ENCODE measurements at places on chromosomes 11 and 22. TPM values are rescaled to one million over a fixed set of nuclear protein-coding genes. Genes with fewer than 3 reads are reported as not detected.

OR8D1 gene
- total RNA-seq, result not detected

NUP98 gene
- total RNA-seq, result 81.0 TPM

TEAD1 gene
- total RNA-seq, result 63.4 TPM

SLC22A25 gene
- total RNA-seq, result not detected

BEST1 gene
- total RNA-seq, result 0.51 TPM

APOL5 gene
- not detected for total RNA-seq

FTH1 gene
- total RNA-seq, result 1,080 TPM

PLEKHA7 gene
- 12.7 TPM for total RNA-seq

OR4C45 gene
- total RNA-seq, result not detected

ADAMTS15 gene
- 43.0 TPM for total RNA-seq

TIGD3 gene
- total RNA-seq, result 0.25 TPM

CABP4 gene
- total RNA-seq, result not detected

SEPTIN5 gene
- total RNA-seq, result 6.4 TPM

PGA3 gene
- total RNA-seq, result not detected

ANGPTL5 gene
- not detected for total RNA-seq

SCUBE2 gene
- total RNA-seq, result 0.25 TPM

PATL1 gene
- total RNA-seq, result 13.9 TPM

IFITM10 gene
- total RNA-seq, result 2.9 TPM

VSIG2 gene
- 0.13 TPM for total RNA-seq

IRAG1 gene
- total RNA-seq, result 6.0 TPM

GLYAT gene
- total RNA-seq, result not detected

POLDIP3 gene
- total RNA-seq, result 37.0 TPM

INSC gene
- total RNA-seq, result 0.13 TPM

NOX4 gene
- total RNA-seq, result 9.8 TPM

TSPAN32 gene
- total RNA-seq, result not detected

LMNTD2 gene
- total RNA-seq, result 0.65 TPM

SRRD gene
- total RNA-seq, result 11.0 TPM

SMIM35 gene
- not detected for total RNA-seq

KCNA4 gene
- total RNA-seq, result not detected

ROM1 gene
- 1.1 TPM for total RNA-seq

OR2AT4 gene
- total RNA-seq, result not detected

SYCE3 gene
- not detected for total RNA-seq

BIRC3 gene
- total RNA-seq, result 4.6 TPM

TPBGL gene
- 0.33 TPM for total RNA-seq

VWCE gene
- total RNA-seq, result 2.2 TPM

LZTR1 gene
- 48.3 TPM for total RNA-seq
